ENCODE measurements at places on chromosomes 2 and 18.

- no peak for DNase-seq
Observed at GRCh38 chr2:233179848-233180366, 71.6 kb upstream of the ATG16L1 start.

DNA sequence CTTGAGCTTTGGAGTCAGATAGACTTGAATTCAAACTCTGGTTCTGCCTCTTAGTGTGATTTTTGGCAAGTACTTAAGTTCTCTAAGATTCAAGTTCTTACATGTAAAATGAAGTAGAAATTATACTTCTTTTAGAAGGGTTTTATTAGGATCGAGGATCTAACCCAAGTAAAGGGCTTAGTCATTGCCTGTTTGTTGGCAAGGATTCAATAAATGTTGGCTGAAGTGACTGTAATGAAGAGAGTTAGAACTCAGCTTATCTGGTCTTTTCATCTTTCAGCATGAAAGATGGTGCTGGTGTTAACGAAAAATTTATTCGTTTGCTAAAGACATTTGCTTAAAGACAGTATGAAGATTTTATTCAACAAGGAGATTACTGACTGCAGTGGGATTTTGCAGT, 315.9 kb upstream of the THUMPD2 start:
- DNase-seq: no peak

DNA sequence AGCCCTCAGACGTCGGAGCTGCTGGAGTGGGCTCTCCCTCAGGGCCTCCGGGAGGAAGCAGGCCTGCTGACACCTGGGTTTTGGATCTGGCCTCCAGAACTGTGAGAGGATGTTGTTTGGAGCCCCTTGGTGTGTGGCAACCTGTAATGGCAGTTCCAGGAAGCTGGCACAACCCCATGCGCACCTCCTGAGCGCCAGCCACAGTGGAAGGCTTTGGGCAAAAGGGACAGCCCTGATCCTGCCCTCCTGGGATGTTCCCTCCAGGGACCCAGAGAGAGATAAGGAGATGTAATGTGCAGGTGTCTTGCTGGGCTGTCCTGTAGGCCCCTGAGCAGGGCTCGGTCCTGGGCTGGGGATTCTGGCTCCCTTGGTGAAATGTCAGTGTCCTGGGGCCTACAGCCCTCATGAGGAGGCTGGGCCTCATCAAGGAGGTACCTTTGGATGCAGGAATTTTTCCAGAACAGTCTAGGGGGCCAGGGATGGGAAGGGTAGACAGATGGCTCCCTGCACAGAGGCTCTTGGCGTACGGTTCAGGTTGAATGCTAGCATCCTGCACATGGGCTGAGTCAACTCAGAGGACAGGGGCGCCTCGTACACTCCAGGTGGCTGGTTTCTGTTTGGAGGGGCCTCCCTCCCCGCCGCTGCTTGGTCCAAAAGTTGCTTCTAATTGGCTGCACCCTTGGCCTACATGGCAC, 61.1 kb downstream of the ASB1 start:
- DNase-seq: no peak

DNA sequence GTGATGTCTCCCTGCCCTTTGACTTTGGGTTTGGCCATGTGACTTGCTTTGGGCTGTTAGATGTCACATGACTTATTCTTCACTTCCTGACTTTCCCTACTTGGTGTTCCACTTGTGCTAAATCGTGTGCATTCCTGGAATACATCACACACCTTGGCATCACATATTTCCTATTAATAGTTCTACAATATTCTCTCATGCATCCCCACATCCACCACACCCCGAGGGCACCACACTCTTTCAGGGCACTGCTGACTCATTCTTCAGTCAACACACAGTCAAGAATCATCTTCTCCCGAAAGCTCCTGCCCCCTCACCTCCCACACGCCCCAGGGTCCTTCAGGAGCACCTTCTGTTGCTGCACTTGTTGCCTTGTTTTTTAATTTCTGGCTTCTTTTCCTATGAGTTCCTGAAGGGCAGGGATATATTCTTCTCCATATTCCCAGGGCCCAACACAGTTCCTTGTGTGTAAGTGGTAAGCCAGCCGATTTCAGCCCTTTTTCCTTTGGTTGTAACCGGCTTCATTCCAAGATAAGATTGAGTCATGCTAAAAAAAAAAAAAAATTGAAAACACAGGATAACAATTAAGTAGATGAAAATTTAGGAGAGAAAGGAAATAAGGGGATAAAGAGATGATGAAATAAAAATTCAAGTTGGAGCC, 341.4 kb downstream of the SLC4A3 start:
- no peak for DNase-seq

GRCh38 chr2:167749016-167749415, 498.4 kb downstream of the STK39 start:
- DNase-seq: no peak

DNA sequence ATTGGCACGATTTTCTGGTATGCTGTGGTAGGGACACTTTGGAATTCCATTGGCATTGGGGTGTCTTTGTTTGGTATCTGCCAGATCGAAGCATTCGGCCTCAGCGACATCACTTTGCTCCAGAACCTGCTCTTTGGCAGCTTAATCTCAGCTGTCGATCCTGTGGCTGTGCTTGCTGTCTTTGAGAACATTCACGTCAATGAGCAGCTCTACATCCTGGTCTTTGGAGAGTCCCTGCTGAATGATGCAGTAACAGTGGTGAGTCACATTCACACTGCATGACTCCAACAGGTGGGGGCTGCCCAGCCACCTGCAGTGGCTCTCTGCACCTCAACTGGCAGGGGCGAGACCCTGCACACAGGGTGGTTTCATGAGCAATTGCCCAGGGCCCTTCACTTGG, 38.4 kb downstream of the SLC9A2 start:
- DNase-seq: no peak

DNA sequence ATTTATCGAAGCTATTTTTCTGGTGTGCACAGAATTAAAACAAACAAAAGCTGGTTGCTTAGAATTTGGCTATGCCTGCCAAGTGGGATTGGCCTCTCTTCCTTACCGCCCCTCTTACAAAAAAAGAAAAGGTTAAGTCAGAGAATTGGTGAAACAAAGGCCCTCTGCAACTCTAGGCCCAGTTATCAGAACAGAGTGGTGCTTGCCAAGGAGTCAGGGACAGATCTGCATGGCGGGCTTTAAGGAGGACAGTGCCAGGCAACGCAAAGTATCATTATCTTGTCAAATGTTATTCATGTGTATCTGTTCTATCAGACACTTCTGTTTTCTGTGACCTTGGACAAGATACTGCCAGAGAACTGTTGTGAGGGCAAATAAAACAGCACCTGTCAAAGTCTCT, 78.3 kb downstream of the TGIF1 start:
- no peak for DNase-seq

- no peak for DNase-seq
Observed at GRCh38 chr2:99998651-99999320, 143.6 kb downstream of the AFF3 start.

DNA sequence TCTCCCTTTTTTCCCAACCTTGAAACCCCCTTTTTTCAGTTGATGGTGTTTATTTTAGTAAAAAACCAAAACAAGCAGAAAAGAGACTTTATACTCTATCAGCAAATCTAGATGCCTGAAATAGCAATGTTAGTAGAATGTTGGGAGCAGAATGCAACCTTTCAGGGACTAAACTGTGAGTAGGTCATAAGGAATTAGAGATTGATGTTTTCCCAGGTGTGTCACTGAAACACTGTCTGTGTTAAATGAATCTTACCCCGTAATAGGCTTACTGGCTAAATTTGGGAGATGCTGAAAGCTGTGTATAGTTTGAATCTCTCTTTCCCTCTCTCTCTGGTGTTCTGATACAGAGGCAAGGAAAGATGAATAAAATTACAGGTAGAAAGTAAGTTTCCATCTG, 43.8 kb downstream of the AGFG1 start:
- no peak for DNase-seq
